ENCODE measurements at places on chromosomes 4 and X. TPM values are rescaled to one million over a fixed set of nuclear protein-coding genes. Genes with fewer than 3 reads are reported as not detected.

The HELQ gene
- 14.4 TPM for total RNA-seq

The RHOH gene
- total RNA-seq: 5.0 TPM

The C4orf51 gene
- not detected for total RNA-seq

- DNase-seq: no peak
Observed at GRCh38 chr4:179331362-179331761, 1889.1 kb upstream of the AGA start.

- no peak for DNase-seq
Observed at GRCh38 chr4:87045234-87045558, 110.4 kb downstream of the AFF1 start.

The TENT5D gene
- not detected for total RNA-seq

The ATP5ME gene
- total RNA-seq: 108 TPM

- DNase-seq: no peak
Observed at GRCh38 chr4:92399032-92399431, 95.3 kb downstream of the GRID2 start.

The SMS gene
- total RNA-seq: 43.6 TPM

The PAGE4 gene
- total RNA-seq: not detected

The UGT2A2 gene
- not detected for total RNA-seq

GRCh38 chrX:80765220-80765625 is 44.5 kb downstream of the BRWD3 start:
- no peak for DNase-seq

All from breast epithelium (tissue), 4 donors.